Activated CD4-positive, alpha-beta T cell treated with anti-CD3 and anti-CD28 coated beads, Interleukin-2, amount 50 U/mL, for 48 hours (primary cell): ENCODE measurements at places on chromosomes 12 and 14.

GRCh38 chr12:88985631-88986030 is 366.7 kb downstream of the DUSP6 start:
- no peak for DNase-seq

DNA sequence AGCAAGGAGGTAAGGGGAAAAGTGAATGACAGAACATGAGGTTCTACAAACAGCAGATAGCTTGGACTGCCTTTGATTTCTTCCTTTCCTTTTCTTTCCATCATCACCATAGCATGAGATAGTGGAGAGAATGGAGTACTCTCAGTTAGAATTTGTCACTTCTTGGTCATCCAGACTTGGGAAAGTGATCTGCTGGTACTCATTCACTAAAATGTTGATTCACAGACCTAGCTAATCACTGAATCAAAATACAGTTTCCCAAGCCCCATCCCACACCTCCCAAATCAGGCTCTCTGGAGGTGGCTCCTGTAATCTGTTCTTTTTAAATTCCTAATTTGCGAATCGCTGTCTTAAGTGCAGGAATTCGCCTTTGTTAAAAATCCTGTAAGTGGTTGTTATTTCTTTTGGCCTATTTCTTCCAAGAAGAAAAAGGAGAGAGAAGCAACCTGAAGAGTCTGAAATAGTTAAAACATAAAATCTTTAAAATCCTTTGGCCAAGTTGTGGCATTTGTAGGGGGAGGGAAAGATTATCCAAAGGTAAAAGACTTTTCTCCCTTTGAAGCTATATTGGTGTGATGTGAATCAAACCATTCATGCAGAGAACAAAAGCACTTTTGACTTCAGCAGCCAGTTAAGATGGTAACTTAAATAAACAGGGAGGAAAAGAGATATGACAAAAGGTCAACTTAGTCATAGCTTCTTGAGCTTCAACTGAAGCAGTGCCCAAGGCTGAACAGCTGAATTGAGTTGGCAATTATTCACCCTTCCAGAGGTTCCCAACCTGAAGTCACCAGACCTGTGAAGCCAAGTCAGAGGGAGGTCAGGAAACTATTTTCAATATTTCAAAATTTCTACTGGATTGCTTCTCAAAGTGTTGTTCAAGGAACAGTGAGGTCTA is 255.1 kb upstream of the KRR1 start:
- DNase-seq = no peak

DNA sequence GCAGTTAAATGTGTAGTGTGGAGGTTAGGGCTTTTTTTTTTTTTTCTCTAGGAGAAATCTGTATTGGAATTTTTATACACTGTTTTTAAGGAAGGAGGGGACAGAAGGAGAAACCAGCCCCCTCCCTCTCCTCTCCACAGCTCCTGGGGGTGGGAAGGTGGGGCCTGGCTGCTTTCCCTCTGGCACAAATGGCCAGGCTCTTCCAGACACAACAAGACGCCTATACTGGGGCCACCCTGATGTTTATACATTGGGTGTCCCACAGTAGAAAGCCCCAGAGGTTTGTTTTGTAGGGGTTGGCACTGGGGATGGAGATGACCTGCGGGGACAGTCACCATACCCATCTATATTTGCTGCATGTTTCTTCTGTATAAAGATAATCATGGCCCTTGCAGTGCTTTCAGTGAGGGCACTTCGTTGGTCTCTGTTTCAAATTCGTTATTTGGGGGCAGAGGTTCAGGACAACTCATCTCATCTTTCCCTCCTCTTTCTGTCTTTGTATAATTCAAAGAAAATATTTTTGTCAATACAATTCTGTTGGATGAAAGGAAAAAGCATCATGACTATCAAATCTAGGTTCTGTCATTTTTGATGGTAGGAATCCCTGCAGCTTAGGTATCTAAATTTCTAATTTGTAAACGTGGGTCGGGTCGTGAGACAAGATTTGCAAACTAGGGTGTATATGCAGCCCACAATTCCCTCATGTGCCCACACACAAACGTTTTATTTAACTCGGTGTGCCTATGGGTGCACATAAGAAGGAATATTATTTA is 2.3 kb upstream of the HOTAIR start:
- DNase-seq = no peak

DNA sequence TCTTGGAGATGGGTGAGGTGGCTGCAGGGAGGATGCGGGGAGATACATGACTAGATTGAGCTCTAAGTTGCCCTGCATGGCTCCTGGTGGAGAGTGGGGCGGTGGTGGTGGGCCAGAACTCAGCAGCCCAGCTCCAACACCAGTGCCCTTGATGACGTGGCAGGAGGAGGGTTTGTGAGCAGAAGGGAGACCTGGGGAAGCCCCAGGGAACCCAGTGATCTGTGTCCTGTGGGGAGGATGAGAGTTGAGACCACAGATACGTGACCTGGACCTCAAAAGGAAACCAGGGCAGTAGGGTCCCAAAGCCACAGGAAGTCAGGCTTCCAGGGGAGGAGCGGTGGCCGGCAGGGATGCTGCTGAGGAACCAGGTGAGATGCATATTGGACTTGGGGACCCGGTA is 989.1 kb upstream of the TMEM132C start:
- no peak for DNase-seq

GRCh38 chr14:53152887-53153701 is at the start of gene DDHD1:
TSS of gene DDHD1 (minus strand) at chr14:53153323. CDS start at chr14:53153098, 225 bp downstream.
- DNase-seq = peak; percentile 78

DNA sequence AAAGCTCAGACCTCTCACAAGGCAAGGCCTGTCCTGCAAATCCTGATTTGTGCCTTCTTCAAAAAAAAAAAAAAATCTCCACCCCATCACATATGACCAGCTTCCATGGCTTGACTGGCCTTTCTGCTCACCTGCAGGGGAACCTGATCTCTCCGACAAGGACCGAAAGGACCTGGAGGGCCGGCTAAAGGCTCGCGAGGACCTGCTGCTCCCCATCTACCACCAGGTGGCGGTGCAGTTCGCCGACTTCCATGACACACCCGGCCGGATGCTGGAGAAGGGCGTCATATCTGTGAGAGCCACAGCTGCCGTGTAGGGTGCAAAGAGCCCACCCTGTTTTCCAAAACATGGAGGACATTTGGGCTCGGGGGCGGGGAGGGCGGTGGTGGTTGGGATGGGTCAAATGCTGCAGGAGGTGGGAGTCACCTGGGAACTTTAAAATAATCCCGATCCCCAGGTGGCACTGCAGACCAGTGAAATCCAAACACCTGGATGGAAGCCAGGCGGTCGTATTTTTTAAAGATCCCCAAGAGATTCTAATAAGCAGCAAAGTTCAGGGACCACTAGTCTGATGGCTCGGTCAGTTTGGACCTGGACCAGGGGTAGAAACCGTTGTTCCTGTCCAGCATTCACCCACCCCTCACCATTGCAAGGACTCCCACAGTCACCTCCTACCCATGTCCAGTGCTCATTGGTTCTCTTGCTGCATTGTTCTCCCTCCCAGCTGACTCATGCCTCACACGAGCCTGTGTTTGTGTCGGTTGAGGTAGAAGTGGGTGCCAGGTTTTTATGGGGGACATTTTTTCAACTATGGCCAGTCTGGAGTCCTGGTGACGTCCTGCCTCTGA is 44.8 kb downstream of the FOXN4 start:
- DNase-seq = peak; percentile 75

- no peak for DNase-seq
Observed at GRCh38 chr12:13299457-13299856, 102.9 kb downstream of the EMP1 start.

DNA sequence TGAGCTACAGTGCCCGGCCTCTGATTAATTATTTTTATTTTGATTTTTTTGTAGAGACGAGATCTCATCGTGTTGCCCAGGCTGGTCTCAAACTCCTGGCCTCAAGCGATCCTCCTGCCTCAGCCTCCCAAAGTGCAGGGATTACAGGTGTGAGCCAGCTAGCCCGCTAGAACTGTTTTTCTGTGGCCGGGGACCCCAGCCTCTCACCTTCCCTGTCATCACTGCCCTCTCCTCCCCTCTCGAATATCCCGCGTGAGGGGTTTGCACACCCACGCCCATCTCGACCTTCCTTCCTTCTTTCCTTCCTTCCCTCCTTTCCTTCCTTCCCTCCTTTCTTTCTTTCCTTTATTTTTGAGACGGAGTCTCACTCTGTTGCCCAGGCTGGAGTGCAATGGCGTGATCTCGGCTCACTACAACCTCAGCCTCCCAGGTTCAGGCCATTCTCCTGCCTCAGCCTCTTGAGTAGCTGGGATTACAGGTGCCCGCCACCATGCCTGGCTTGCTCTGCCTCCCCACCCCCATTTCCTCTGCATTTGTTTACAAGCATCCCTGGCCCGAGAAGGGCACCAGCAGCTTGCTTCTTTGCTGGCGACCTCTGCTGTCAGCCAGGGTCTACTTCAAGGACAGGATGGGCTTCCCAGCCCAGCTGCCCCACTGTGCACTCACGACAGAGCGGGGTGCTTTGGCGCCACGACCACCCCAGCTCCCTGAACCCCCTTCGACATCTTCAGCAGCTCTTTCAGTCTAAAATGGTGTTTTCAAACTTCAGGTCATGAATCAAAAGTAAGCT is 4.3 kb upstream of the TRAF3 start:
- no peak for DNase-seq

DNA sequence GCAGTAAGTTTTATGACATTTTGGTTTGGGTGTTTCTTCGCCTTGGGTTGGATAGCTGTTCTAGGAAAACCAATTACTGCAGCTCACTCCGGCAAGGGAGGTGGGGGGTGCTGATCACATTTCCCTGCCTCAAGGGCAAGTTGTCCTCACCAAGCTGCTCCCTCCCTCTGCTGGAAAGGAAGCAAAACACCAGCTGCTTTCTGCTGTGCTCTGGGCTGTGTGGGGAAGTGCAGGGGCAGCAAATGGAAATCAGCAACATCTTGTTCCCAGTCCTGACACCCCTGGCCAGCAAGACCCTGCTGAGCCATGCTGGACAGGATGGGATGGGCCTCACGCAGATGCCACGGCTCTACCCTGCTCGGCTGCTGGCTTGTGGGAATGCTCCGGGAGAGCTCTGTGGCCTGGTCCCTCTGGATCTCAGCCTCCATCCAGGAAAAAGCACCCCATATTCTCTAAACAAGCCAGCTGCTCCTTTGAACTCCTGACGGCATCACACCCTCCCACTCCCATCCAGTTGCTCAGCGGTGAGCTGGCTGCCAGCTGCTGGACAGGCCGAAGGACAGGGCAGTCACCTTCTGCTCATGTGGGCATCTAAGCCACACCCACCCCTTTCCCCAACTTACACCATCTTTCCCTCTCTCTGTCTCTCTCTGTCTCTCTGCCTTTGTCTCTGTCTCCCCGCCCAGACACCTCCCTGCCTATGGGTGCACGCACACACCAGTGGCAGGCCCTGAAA is 52.4 kb upstream of the EIF5 start:
- no peak for DNase-seq

GRCh38 chr12:103334466-103334865 is 161.3 kb downstream of the C12orf42 start:
- no peak for DNase-seq

DNA sequence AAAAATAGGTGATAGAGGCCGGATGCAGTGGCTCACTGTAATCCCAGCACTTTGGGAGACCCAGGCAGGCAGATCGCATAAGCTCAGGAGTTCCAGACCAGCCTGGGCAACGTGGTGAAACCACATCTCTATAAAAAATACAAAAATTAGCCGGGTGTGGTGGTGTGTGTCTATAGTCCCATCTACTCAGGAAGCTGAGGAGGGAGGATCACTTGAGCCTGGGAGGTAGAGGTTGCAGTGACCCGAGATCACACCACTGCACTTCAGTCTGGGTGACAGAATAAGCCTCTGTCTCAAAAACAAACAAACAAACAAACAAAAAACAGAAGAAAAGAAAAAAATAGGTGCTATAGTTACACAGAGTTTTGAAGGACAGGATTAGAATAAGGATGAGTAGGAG is 142.1 kb downstream of the SAMD4A start:
- no peak for DNase-seq

DNA sequence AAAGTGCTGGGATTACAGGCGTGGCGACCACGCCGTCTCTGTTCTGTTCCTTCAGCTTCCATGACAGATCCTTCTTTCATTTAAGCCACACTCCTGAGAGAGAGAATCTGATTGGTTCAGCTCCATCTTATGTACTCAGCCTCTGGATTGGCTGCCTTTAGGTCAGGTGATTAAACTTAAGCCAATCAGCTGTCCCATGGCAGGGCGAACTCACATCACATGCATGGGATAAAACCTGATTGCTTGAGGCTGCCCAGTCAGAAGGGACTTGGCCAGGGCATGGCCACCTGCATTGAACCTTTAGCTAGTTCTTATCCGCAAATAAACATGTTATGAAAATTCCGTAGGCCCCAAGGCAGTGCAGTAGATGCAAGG is 274.2 kb downstream of the SUDS3 start:
- DNase-seq = no peak

GRCh38 chr12:57166971-57167371 is 19.6 kb upstream of the LRP1-AS start:
- peak; percentile 61 for DNase-seq

- DNase-seq = no peak
Observed at GRCh38 chr12:113684908-113685782, 213.5 kb upstream of the LHX5 start.

DNA sequence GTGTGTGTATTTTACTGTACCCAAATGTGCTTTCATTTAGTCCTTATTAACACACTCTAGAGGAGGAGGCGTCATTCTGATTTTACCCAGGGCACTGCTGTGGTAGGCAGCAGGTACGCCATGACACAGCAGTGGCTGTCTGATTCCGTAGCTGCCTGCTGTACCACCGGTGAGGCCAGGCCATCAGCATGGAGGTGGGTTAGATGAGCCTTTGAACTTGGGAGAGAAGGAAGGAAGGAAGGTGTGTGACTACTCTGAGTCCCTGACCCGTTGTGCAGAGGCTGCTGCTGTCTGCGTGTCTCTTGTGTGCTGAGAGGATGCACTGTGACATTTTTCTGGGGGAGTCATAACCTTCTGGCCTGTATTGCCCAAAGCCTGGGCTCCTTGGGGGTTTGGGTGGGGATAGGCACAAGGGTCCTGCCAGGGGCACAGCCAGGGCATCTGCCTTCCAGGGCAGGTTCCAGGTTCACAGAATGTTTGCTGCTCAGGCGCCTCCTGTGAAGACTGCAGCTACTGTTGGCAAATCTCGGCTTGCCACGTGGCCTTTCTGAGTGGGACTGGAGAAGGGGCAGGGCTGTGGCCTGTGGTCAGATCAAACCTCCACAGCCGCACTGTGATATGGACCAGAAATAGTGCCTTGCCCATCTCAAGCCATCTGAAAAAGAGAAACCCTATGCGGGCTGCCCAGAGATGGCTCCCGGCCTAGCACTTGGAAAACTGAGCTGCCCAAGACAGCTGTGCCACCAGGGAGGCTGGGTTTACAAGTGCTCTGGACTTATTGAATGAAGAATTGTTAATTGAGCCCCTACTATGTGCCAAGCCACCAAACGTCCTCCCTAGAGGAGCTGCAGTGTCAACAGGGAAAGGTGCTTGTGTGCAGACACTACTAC is 47.1 kb downstream of the MLXIP start:
- no peak for DNase-seq
